Right renal cortex interstitium (tissue), 3 donors: ENCODE measurements at places on chromosomes 12 and 14. TPM values are rescaled to one million over a fixed set of nuclear protein-coding genes. Genes with fewer than 3 reads are reported as not detected.

- DNase-seq, result no peak
Measured at GRCh38 chr12:46794593-46795190, 31.1 kb downstream of the SLC38A4 start.

DNA sequence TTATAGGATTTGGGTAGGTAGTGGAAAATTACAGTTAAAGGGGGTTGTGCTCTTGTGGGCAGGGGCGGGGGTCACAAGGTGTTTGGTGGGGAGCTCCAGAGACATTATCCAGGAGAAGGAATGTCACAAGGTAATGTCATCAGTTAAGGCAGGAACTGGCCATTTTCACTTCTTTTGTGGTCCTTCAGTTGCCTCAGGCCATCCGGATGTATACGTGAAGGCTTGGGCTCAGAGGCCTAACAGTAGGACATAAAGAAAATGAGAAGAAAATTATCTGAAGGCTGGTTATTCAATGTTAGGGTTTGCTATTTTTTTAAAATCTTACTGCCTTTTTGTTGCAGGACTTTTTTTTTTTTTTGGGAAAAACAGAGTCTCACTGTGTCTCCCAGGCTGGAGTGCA lies 2.5 kb upstream of the PSEN1 start:
- DNase-seq, result no peak

GRCh38 chr12:131223171-131223761 lies 269.6 kb downstream of the ADGRD1 start:
- DNase-seq, result no peak

DNA sequence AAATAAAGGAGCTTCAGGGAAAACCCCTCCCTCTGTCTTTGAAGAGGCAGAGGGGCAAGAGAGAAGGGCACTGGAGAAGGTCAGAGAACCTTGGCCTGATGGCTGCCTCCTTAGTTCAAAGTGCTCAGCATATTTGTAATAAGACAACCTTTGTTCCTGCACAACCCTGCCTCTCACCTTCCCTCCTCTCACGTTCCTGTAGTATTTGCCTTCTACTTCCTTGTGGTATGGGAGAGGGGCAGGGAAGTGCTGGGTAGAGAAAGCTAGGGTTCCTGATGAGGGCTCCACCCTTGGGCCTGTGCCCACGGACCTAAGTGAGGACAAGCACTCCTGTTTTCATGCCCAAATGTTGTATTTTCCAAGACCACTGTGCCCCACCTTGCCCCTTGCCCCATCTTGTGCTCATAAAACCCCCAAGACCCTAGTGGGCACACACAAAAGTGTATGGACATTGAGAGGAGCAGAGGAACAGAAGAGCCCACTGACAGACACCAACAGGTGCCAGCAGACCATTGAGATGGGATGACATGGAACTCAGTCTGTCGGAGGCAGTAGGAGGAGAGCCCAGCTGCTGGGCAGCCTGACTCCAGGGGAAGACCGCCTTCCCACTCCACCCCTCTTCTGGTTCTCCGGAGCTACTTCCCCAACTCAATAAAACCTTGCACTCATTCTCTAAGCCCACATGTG lies 261.5 kb upstream of the CCDC196 start:
- DNase-seq, result no peak

- no peak for DNase-seq
Measured at GRCh38 chr12:69765515-69765914, 26.9 kb downstream of the RAB3IP start.

DNA sequence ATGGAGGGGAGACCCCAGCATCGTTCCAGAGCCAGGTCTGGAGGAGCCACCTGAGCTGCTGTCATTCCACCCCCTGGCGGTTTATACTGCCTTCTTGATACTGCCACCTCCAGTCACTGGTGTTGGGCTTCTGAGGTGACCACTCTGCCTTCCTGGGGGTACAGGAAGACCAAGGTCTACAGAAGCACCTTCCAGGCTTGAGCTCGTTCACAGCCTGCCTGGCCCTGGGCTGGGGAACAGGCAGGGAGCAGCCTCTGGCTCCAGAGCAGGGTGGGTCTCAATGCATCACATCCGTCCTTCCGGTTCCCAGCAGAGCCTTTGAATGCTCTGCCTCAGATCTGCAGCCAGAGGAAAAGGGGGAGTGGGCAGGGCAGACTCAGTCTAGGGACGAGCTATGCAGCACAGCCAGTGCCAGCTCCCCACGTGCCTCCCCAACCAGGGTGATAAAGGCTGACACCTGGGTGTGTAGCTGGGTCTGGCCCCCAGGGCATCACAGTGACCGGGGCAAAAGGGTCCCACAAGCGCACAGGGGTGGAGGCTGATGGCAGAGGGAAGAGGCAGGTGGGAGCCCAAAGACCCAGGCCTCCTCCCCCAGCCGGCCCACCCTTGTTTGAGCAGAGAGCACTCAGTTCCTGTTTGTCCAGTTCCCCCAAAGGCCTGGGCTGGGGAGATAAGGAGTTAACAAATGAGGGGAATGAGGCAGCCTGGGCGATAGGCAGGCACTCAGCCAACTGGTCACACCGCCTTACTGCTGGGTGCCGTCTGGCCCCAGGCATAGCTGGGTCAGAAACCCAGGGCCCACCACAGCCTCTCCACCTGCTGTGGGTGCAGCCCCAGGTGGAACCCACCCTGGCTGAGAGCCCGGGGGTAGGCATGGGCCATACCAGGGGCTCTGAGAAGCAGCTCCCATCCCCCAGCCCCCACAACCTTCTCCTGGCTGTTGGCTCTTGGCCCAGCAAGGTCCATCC lies 17.1 kb downstream of the DEGS2 start:
- no peak for DNase-seq

- DNase-seq, result no peak
Measured at GRCh38 chr14:96255501-96256366, at the start of gene BDKRB1. BDKRB1 (plus strand) TSS chr14:96256210; CDS start chr14:96263683, 7,473 bp downstream.

The CLEC7A gene
- 1.7 TPM for polyA plus RNA-seq

The GPR33 gene
- polyA plus RNA-seq, result not detected
